Activated CD8-positive, alpha-beta memory T cell treated with anti-CD3 and anti-CD28 coated beads, Interleukin-2, amount 10 ng/mL, durations not matched to agents 7 days and 5 days (primary cell): ENCODE measurements at places on chromosomes 5 and 9.
A peak's percentile ranks its signal among the peaks of the same experiment; 100 is the strongest.

DNA sequence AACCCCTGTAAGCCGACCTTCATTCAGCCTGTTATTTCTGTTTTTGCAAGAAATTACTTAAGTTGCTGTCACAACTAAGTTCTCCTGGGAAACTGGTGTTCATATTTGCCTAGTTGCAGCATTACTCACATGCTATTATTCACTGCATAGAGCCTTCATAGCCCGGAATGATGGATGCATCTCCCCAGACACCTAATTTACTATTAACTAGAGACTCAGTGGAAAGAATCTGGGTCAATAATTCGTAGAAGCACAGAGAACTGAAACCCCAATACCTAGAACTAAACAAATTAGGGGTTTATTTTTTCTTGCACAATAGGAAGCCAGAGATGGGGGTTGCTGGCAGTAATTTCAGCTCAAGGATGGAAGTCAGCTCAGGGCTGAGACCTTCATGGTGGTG is 45.7 kb upstream of the FAM170A start:
- DNase-seq = no peak

DNA sequence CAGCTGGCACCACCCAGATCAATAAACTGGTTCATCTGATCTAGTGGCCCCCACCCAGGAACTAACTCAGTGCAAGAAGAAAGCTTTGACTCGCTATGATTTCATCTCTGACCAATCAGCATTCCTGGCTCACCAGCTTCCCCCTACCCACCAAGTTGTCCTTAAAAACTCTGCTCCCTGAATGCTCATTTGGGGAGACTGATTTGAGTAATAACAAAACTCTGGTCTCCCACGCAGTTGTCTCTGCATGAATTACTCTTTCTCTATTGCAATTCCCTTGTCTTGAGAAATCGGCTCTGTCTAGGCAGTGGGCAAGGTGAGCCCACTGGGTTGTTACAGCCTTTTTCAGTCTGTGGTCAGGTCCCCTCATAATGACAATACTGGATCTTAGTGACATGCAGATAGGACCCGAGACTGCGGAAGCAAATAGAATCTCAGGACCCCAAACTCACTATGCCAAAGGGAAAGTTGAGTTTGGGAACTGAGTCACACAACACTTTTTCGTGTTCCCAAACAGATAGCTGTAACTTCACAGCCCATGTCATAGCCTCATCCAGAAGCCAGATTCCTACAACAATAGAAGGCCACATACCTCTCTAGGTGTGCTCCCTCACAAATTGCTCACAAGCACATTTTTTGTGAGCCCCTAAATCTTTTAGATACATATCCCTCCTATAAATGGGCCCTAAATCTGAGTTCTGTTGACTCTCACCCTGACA is 175.2 kb upstream of the RAI14 start:
- no peak for DNase-seq

DNA sequence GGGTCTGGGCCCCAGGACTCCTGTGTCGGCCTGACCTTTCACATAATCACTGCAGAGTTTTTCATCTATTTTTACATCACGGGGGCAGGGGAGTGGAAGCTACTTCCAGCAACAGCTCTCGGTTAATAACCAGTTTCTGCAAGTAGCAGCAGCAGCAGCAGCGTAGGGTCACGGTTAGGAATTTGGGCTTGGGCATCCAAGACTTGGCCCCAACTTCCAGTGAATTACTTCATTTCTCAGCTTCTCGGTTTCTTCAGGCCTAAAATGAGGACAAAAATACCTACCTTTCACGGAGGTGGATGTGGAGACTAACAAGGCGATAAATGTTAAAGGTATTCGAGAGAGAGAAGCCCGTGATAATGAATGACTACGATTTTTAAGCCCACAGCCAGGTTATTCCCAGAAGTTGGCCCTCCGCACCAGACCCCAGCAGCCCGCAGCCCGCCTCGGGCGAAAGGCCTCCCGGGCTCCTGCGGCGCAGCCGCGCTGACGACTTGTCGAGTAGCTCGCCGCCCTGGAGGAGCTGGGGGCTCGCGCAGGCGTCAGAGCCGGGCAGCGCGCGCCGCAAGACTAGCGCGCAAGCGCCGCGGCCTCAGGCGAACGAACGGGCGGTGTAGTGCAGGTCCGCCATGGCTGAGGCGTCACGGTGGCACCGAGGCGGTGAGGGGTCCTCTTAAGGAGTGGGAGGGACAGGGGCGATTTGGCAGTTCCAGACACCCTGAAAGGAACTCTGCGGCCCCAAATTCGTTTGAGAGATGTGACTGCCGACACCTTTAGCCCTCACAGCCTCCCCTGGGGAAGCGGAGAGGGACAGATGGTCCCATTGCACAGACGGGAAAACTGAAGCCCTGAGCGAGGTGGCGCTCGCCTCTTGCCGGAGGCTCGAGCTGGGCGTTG is at the start of gene PKD2L2:
PKD2L2 (plus strand) TSS at position 595 of the 897 bp plus-strand sequence; CDS start at position 630, 35 bp downstream.
- peak; percentile 90 for DNase-seq

DNA sequence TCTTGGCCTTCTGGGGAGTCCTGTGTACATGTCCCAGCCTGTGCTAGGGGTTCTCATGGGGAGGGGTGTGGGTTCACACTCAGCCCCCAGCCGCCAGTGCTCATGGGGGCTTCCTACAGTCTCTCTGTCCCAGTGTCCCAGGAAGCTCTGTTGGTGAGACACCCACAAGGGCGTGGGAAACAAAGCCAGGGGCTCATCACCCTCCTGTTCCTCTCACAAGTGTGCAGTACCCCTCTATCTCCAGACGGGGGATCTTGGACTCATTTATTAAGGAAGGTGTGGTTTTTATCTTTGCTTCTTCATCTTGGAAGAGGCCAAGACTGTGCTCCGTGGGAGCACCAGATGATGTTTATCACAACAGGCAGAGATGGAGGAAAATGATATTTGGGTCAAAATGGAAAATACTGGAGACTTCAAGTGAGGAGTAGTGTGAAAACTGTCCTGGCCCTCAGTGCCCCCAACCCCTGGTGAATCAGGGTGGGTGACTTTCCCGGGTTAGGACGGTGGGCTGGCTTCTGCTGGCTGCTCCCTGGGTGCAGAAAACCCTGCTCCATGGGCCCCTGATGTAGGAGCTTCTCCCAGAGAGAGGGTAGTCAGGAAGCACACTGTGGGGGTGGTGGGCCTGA is 15.2 kb downstream of the TMEM171 start:
- DNase-seq = no peak

- no peak for DNase-seq
These were observed 102.2 kb downstream of the ANGPTL2 start for GRCh38 chr9:127020036-127020801.

DNA sequence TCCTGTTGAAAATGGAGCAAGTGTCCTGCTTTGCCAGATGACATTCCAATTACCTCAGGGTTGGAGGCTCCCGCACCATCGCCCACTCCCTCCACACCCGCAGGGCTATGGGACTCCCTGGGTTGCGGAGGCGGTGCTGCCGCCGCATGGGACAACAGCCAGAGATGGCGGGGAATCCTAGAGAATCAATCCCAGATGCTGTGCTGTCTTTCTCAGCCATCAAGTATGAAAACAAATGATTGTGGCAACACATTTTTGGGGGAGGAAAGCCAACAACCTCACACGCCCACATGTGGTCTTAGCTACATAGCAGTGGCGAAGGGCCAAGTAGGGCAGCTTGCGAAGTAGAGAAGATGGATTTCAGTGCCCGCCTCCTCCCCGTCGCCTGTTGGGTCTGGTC is 46.7 kb downstream of the IL31RA start:
- no peak for DNase-seq

DNA sequence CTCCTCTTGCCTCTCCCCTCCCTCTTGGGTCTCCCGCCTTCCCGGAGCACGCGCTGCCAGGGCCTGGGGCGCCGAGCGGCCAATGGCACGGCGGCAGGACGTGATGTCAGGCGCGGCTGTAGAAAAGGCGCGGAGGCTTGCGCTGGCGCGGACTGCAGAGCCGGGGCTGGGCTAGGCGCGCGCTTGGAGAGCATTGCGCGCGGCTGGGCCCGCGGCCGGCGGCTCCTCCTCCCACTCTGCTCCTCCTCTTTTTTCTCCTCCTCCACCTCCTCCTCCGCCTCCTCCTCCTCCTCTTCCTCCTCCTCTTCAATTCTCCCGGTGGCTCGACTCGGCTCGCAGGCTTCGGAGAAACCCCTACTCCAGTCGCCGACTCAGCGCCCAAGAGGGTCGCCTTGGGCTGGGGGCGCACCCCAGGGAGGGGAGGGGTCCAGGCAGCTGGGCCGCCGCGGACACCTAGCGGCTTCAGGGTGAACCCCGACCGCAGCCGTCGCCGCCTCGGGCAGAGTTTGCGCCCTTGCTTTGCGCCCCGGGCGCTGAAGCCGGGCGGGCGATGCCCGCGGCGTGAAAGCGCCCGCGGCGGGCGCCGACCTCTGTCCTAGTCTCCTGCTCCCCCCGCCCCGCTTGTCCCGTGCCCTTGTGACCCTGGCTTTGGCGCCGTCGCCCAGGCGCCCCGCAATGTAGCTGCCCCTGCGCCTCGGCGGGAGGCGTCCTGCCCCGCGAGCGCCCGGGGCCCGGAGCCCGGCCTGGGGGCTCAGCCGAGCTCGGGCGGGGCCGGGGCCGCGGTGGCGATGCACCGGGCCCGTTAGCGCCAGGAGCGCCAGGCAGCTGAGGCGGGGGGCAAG is at the start of gene LHX2:
LHX2 (plus strand) TSS at position 309 of the 842 bp plus-strand sequence. CDS start 581 bp downstream, outside the sequence.
- DNase-seq = no peak

- no peak for DNase-seq
These were observed 41.6 kb upstream of the FBN2 start for GRCh38 chr5:128579639-128580038.

GRCh38 chr5:146388386-146388785 is 49.7 kb downstream of the POU4F3 start:
- no peak for DNase-seq

DNA sequence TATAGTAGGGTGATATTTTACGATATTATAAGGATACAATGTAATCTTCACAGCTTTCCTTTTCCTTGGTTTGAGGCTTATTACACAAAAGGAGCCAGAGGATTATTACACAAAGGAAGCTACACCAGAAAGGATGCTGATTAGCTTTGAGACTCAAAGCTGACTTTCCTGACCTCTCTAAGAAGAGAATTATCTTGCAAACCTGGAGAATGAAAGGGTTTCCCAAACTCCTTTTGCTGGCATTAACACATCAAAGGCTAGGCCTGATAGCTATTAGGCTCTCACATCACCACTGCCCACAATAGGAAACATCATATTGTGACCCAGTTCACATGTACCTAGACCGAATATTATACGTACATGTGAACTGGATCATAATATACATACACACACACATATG is 34.2 kb upstream of the CHD1 start:
- no peak for DNase-seq

DNA sequence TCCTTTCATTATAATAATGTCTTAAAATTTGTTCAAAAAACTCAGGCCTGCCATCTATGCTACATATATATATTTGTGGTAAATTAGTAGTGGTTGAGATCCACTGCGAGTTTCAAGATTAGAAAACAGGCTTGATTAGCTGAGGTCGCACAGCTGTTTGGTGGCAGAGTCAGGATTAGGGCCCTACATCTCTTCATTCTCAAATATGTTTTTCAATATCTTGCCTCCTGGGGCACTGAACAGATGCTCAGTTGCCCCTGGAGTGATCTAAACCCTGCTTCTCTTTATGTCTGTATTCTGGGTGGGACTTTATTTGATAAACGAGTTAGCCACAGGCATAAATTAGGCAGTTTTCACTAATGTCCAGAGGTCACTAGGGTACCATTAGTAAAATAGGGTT is 27.8 kb upstream of the CEP120 start:
- no peak for DNase-seq

DNA sequence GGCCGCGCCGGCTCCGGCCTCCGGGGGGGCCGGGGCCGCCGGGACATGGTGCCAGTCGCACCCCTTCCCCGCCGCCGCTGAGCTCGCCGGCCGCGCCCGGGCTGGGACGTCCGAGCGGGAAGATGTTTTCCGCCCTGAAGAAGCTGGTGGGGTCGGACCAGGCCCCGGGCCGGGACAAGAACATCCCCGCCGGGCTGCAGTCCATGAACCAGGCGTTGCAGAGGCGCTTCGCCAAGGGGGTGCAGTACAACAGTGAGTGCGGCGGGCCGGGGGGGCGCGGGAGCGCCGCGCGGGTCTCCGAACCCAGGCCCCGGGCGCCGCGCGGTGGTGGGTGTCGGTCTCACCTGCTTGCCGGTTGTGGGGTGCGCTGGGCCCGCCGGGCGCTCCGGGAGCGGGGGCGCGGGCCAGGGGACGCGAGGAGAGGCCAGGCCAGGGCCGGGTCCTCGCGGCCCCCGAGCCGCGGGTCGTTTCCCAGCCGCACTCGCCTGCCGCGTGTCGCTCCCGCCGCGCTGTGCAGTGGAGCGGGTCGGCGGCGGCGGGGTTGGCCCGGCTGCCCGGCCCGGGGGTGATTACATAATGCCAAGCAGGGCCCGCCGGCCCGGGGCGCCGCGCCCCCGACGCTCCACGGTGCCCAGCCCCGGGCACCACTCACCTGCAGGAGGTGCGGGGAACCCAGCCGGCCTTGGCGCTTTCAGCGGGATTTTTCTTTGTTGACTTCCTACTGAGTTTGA is 492 bp downstream of the RABL6 start:
- peak; percentile 58 for DNase-seq

GRCh38 chr9:7177383-7177782 is 419.6 kb downstream of the KDM4C start:
- DNase-seq = no peak

DNA sequence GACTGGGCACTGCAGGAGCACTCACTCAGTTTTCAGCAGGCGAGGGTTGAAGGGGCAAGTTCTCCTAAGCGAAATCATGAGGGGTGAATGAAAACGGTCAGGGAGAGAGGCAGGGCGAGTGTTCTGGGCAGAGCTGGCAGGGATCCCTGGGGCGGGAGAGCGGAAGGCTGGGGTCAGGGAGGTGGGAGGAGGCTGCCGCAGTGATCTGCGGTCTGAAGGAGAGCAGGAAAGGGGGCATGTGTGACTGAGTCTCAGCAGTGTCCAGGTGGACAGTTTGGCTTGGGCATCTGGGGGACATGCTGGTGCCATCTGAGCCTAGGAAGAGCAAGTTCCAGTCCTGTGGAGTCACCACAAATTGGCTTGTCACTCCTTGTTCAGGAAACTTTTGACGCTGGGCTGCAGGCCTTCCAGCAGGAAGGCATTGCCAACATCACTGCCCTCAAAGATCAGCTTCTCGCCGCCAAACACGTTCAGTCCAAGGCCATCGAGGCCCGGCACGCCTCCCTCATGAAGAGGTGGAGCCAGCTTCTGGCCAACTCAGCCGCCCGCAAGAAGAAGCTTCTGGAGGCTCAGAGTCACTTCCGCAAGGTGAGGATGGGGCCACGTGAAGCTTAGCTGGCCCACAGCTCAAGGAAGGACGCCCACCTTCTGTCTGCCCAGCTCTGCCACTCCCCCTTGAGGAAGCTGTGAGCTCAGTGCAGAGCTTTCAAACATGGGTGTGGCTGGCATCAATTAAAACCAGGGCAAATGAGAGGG is 31.1 kb downstream of the DYNC2I2 start:
- no peak for DNase-seq

- DNase-seq = no peak
These were observed 110.4 kb upstream of the LIFR start for GRCh38 chr5:38666668-38667498.

GRCh38 chr5:172102913-172103626 is 85.0 kb downstream of the STK10 start:
- DNase-seq = no peak

DNA sequence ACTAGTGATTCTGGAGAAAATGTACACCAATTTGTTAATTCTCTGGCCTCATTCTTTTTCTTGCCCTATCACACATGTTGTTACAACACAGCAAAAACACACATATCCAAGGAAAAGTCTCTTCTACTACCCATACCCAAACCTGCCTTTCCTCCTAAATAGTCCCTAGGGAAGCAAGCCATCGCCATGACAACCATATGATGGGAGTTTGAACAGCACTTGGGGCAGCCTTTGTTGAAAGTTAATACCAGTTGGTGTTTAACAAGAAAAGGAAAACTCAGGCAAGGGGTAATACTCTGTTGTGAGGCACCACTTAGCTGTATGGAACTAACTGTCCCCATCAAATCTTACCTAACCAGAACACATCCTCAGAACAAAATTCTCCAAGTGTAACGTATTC is 1.7 kb downstream of the TRPM3 start:
- DNase-seq = no peak
